ENCODE measurements at places on chromosomes 3 and 15.

- ATAC-seq = no peak
Observed at GRCh38 chr3:63037116-63037515, 161.9 kb upstream of the CADPS start.

- ATAC-seq = no peak
Observed at GRCh38 chr3:155368786-155369185, 75.3 kb upstream of the STRIT1 start.

- ATAC-seq = no peak
Observed at GRCh38 chr3:186471771-186472170, 72.4 kb downstream of the CRYGS start.

GRCh38 chr3:176561826-176562225 lies 635.5 kb downstream of the TBL1XR1 start:
- no peak for ATAC-seq

GRCh38 chr15:40054855-40055575 lies 16.0 kb upstream of the SRP14 start:
- ATAC-seq = peak; percentile 48

GRCh38 chr3:7646851-7647250 lies 785.9 kb downstream of the GRM7 start:
- ATAC-seq = no peak

- no peak for ATAC-seq
Observed at GRCh38 chr15:29612096-29612495, 210.2 kb downstream of the TJP1 start.
